ENCODE measurements at places on chromosomes 2 and 18.

GRCh38 chr2:9693646-9694045 lies 62.8 kb upstream of the YWHAQ start:
- DNase-seq: no peak

DNA sequence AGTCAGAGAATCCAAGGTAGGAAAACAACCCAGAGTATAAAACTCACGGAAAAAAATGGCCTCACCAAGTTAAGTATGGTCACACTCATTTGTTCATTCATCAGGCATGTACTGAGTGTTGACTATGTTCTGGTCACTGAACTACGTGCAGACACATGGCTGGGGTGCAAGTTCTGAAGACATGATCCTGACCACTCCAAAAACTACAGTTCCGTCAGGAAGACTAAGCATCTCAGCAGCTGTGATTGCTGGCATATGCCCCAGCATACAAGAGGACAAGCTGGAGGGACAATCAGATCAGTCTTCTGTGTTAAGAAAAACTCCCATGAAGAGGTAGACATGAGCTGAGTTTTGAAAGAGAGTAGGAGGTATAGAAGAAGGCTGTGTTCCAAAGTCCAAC lies 72.8 kb downstream of the TCF4 start:
- DNase-seq: no peak

GRCh38 chr2:28664120-28664842 lies 87.3 kb upstream of the PPP1CB start:
- no peak for DNase-seq

- no peak for DNase-seq
Measured at GRCh38 chr2:2562867-2563266, 231.8 kb upstream of the MYT1L start.

DNA sequence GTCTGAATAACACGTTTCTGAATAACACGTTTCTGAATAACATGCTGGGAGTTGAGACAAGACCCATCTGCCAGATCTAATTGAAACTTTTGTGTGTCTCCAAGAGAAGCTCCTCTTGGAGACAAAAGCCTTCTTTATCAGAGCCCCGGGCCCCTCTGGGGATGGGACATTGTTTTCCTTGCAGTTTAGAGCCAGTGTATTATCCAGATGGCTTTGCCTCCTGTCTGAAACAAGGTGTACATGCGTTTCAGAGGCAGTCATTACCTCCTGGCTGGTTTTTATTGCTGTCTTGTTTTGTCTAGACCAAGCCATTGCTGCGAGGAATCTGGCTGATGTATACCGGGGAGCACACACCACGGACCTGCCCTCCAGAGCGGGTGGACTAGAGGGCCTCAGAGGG lies 7.8 kb downstream of the FOSL2 start:
- DNase-seq: no peak

DNA sequence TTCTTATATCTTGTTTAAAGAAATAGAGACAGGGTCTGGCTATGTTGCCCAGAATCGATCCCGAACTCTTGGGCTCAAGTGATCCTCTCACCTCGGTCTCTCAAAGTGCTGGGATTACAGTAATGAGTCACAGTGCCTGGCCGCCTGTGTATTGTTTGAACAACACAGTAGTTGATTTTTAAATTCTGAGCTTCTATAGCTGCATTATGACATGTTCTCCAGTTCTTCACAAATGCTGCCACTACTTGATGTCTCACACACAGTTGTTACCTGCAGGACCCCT lies 7.7 kb upstream of the RHOB start:
- DNase-seq: no peak

DNA sequence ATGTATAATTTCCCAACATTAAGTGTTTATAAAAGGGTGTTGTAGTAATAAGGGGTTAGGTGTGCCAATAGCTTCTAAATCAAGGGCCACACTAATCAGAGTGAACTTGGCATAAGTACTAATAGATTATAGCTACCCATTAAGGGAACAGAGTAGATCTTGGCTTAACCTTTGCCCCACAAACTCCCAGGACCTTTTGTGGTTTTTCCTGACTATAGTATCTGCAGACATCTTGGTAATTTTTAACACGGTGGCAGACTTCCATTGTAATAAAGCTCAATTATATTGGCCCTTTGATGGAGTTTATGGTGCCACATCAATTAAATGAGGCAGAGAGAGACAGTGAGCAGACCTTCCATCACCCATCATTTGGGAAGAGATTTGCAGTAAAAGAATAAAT lies 358.5 kb upstream of the HNRNPA3 start:
- no peak for DNase-seq

- DNase-seq: no peak
Measured at GRCh38 chr18:34223164-34223892, 1.4 kb downstream of the NOL4 start.

GRCh38 chr2:100852999-100853908 lies 33.3 kb downstream of the NPAS2 start:
- no peak for DNase-seq

GRCh38 chr2:232667989-232668583 lies 29.0 kb upstream of the GIGYF2 start:
- DNase-seq: no peak

DNA sequence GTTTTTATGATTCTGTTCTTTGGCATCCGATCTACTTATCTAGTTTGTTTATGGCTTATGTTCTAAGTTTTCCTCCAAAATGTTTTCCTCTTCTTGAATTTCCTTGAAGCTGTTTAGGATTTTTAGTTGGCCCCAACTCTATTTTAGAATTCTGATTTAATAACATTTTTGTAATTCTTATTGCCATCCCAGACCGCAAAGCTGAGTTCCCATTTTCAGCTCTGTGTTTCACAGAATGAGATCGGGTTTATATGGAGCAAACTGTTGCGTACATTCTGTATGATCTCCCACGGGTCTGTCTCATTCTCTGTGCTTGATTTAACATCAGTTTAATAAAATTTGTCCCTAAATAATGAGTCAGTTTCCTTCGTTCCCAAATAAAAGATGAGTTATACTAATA lies 59.3 kb downstream of the DPP4 start:
- DNase-seq: no peak

DNA sequence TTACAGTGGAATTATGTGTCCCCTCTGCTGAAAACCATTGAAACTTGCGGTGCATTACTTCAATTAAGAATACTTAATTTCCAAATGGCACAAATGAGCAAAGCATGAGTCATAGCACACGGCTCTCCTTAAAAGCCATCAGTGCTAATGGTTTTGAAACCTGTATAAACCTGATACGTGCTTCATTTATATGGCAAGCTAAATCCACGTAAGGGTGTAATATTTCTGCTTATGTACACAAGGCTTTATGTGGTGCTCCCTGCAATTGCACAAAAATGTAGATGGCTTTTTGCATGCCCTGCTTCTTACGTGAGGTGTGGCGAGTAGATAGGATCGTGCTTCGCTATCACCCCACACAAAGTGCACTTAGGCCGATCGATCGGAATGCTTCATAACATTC lies 840.9 kb downstream of the GALR1 start:
- no peak for DNase-seq

GRCh38 chr2:41791523-41791922 lies 256.3 kb upstream of the PKDCC start:
- no peak for DNase-seq

DNA sequence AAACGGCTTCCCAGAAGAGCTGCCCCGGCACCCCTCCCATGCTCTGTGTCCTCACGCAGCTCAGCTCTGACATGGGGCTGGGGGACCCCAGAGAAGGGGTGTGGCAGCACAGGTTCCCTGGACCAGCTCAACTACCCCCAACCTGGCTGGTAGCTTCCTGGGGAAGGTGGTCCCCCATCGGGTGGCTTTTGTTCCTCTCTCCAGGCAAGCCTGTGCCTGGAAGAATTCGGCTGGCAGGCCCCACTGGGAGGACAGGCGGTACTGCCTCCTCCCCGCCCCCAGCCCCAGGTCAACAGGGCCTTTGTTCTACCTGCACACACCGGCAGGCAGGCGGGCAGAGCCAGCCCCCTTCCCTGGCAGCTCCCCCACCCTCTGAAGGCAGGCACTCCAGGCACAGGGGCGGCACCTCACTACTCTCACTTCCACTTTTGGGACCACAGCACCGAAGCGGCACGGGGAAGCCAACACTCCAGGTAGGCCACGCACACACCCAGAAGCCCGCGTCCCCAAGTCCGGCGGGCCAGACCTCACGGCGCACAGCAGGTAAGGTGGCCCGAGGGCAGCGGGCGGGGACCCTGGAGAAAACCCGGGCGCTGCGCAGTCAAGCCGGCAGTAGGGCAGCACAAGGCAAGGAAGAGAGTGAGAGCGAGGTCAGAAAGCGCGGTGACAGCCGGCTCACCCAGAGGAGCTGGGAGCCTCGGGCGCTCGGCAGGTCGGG lies 1.3 kb downstream of the HS6ST1 start:
- DNase-seq: no peak

- DNase-seq: peak; percentile 42
Measured at GRCh38 chr18:12911025-12911928, 27.2 kb upstream of the PTPN2 start.

- no peak for DNase-seq
Measured at GRCh38 chr2:71223767-71224333, 3.1 kb downstream of the PAIP2B start.

- DNase-seq: no peak
Measured at GRCh38 chr2:32068-32467, 14.2 kb downstream of the FAM110C start.

DNA sequence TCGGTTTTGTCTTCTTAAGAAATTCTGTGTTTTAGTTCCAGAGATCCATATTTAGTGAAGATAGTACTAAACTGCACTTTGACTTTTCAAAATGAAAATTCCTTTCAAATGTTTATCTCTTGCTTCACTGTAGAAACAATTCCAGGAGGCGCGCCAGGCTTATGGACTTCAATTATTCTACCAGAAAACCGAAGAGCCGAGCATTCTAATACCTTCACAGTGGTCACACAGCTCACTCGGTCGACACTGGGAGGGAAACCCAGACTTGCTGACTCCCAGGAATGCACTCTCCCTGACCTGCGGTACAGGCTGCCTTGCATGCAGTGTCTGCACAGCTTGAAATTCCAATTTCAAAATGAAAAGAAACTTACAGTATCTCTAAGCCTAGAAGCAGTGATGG lies 119.9 kb upstream of the PIEZO2 start:
- no peak for DNase-seq

DNA sequence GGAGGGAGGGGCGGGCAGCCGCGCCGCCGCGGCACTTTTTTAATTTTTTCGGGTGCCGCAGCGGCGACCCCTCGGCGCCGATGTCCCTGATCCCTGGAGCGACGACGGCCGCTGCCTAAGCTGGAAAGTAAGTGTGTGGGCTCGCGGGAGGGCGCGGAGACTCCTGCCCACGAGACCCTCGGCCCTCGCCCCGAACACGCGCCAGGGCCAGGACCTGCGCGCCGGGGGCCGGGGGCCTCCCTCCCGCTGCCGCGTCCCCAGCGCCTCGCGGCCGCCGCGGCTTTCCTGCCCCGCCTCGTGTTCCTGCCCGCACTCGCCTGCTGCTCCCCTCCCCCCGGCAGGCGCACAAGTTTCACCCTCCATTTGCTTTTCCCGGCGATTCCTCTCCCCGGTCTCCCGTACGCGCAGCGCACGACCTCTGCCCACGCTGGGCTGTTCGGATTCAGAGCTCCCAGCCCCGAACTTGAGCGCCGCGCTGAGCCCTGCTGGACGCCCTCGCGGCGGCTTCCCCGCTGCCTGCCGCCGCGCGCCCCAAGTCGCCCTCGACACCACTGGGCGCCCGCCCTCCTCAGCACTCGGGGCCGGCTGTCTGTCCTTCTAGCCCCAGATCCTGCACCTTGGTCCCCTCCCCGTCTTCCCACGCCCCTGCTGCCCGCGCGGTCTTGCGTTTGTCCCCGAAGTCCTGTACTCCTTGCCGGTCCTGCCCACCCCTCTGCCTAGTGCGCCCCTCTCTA lies 507 bp downstream of the PKP4 start:
- DNase-seq: no peak

DNA sequence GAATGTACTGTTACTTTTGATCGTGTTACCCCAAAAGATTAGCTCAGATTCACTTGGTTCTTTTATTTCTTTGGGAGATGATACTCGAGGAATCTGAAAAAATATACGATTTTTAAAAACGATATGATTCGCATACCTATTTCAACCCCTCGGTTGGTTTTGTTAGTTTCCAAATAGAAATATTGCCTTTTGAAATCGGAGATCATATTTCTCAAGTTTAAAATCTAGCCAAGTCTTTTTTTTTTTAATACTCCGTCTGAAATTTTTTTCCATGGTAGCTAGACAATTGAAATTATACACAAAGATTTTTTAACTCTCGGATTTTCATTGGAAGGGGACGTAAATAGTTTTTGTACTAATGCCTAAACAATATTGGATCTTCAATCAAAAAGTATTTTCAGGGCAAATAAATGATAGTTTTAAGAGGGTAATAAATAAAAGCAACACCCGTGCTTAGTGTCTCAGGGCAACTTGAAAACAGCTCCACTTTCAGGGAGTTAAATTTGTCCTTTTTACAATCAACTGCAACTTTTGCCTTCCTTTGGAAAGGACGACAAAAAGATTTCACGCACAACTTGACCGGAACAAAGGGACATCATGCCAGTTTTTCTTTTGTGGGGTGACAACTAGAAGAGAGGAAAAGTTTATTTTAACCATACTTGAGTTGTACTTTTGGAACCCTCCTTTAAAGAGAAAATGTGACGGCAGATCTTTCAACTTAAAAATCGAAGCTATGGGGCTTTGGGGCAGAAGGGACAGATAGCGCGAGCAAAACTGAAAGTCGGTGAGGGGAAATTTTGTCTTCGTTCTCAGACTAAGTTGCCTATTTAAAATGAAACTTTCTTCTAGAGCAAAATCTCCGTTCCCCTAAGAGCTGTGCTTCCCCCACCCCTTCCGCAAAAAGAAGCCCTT lies 5.8 kb upstream of the ONECUT2 start:
- DNase-seq: no peak

- DNase-seq: no peak
Measured at GRCh38 chr2:227578642-227579041, 20.1 kb upstream of the SCYGR2 start.

- no peak for DNase-seq
Measured at GRCh38 chr2:170917957-170918356, 11.1 kb upstream of the GORASP2 start.

- DNase-seq: no peak
Measured at GRCh38 chr2:230541934-230542380, 126.0 kb downstream of the SP100 start.

DNA sequence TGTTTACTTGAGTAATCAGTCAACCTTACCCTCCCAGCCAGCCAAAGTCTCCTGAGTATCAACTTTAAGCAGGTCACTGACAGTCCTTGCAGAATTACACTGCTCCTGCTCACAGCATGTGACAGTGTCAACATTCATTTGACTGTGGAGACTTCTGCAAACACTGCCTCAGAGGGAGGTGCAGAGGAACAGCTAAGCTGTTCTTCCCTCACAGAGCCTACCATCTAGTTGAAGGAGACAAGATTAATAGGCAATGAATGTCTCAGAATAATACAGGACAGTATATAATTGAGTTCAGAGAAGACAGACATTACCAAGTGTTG lies 11.9 kb downstream of the SLC14A2 start:
- DNase-seq: no peak

DNA sequence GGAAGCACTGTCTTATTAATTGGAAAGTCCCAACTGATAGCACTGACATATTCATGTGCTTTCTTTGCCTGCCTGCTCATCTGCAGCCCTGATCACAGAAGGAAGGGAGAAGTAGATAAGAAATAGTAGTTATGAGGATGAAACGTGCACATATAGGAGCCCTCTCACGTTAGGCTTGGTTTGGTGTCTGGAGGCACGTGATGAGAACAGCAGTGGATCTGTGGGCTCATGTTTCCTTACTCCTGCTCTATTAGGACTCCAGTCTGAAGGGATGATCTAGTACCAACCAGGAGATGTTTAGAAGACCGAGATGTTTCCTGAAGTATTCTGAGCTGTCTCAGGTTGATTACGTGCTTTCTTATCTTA lies 84.9 kb downstream of the MAP4K4 start:
- DNase-seq: no peak

GRCh38 chr2:26536371-26537068 lies 58.6 kb upstream of the OTOF start:
- no peak for DNase-seq
